ENCODE measurements at places on chromosomes 4 and X. TPM values are rescaled to one million over a fixed set of nuclear protein-coding genes. Genes with fewer than 3 reads are reported as not detected.
A peak's percentile ranks its signal among the peaks of the same experiment; 100 is the strongest.

DRD5 gene
- total RNA-seq = not detected

TFE3 gene
- total RNA-seq = 7.9 TPM

MAGEA2 gene
- not detected for total RNA-seq

WDR17 gene
- 4.7 TPM for total RNA-seq

ETDA gene
- not detected for total RNA-seq

F8A2 gene
- not detected for total RNA-seq

ARR3 gene
- not detected for total RNA-seq

IRF2 gene
- 16.1 TPM for total RNA-seq

- no peaks in the 10 kb centered on the region for H3K36me3 ChIP-seq
- H3K4me3 ChIP-seq = no peak overlapping the region
- peaks cover 6% of the 10 kb centered on the region for H3K4me1 ChIP-seq
- DNase-seq = no peak
Measured at GRCh38 chr4:118350961-118351360, 1.8 kb downstream of the PRSS12 start.

- H3K27ac ChIP-seq = peak overlapping the region; percentile 88
- peaks cover 36% of the 10 kb centered on the region for H3K4me1 ChIP-seq
- H3K27me3 ChIP-seq = no peaks in the 10 kb centered on the region
Measured at GRCh38 chrX:46649421-46650260, 76.1 kb downstream of the CHST7 start.

GRCh38 chrX:71301195-71301924 is at the start of gene ITGB1BP2:
Gene ITGB1BP2, plus strand, starts transcription at chrX:71301750. Its CDS starts 57 bp downstream, at chrX:71301807.
- H3K27ac ChIP-seq = no peak within 1 kb of the TSS
- no peaks in the 10 kb centered on the region for H3K36me3 ChIP-seq
- no peak for DNase-seq
- no peaks in the 10 kb centered on the region for H3K4me1 ChIP-seq
- H3K27me3 ChIP-seq = no peaks in the 10 kb centered on the region
- H3K4me3 ChIP-seq = no peak within 1 kb of the TSS

DNA sequence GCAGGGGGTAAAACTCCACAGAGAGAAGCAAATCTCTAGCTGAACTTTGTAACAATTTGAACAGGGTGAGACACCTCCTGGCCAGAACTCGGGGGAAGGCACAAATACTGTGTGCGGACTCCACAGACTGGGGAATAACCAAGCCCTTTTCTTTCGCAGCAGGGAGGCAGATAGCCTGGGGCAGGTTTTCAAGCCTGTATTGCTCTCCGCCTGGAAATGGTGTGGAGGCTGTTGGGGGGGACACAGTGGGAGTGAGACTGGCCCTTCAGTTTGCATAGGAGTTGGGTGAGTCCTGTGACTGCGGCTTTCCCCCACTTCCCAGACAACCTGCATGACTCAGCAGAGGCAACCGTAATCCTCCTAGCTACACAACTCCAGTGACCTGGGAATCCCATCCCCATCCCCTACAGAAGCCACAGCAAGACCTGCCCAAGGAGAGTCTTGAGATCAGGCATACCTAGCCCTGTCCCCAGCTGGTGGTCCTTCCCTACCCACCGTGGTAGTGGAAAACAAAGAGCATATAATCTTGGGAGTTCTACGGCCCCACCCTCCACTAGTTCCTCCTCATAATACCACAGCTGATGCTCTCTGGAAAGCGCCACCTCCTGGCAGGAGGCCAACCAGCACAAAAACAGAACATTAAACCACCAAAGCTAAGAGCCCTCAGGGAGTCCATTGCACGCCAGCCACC is 12.9 kb upstream of the SMPX start:
- no peaks in the 10 kb centered on the region for H3K27me3 ChIP-seq
- DNase-seq = no peak
- H3K4me1 ChIP-seq = no peaks in the 10 kb centered on the region
- H3K27ac ChIP-seq = no peak overlapping the region
- H3K4me3 ChIP-seq = no peak overlapping the region
- H3K36me3 ChIP-seq = no peaks in the 10 kb centered on the region

DNA sequence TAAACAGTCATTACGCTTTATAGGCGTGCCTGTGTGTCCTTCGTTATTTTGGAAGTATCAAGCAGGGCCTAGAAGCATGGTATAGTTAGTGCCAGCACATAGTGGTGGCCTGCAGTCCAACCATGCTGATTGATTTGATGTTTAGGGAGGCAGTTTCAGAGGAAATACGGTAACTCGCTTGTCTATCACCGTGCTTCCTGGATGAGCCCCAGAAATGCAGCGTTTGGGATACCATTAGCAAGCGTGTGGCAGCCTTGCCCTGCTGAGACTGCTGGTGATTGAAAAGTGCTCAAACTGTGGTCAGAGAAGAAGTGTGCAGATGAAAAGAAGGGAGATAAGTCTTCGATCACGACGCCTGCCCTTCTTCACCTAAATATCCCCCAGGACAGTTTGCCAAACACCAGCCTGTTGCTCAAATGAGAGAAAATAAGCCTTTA is 158.4 kb downstream of the CHIC2 start:
- no peak overlapping the region for H3K4me3 ChIP-seq
- peak; percentile 76 for DNase-seq
- H3K27me3 ChIP-seq = peaks cover 12% of the 10 kb centered on the region
- no peaks in the 10 kb centered on the region for H3K36me3 ChIP-seq
- H3K4me1 ChIP-seq = peaks cover 11% of the 10 kb centered on the region

GRCh38 chr4:110196206-110196870 is 2.1 kb downstream of the ELOVL6 start:
- peak; percentile 79 for DNase-seq
- no peaks in the 10 kb centered on the region for H3K36me3 ChIP-seq
- H3K27me3 ChIP-seq = no peaks in the 10 kb centered on the region
- peaks cover 46% of the 10 kb centered on the region for H3K4me1 ChIP-seq
- H3K4me3 ChIP-seq = peak overlapping the region; percentile 82

DNA sequence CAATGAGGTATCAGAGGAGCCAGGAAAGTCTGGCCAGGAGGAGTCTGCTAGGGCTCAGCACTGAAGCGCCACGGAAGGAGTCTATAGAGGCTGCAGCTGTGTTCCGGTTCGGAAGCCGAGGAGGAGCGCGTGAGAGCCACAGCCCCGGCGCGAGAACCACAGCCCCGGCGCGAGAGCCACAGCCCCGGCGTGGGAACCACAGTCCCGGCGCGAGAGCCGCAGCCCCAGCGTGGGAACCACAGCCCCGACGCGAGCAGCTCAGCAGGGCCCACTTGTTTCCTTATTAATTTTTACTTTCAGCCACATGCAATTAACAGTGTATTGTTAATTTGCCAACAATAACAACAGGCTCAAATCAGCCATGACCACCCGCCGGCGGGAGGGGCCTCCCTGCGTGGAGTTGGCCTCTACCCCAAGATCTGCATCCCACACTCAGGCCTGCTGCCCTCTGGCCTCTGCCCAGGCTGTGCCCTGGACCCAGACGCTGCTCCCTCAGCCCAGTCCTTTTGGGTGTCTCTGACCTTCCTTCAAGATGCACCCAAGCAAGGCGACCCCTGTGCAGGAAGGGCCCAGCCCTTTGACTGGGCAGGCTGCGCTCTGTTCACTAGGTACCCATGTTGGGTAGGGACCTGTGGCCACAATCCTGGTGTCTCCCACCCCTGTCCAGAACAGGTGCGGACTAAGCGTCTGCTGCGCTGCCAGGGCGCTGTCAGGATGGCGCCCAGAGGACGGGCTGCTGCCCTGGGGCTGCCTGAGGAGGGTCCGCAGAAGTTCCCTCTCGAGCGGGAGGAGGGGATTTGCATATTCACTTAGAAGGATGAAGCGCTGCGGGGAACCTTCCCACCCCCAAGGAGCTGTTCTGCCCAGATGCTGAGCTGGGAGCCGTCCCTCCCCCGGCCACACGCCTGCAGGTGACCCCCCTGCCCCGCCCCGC is 113.8 kb downstream of the ADRA2C start:
- no peak overlapping the region for H3K27ac ChIP-seq
- H3K27me3 ChIP-seq = peaks cover 55% of the 10 kb centered on the region
- DNase-seq = no peak
- H3K4me1 ChIP-seq = peaks cover 6% of the 10 kb centered on the region

DNA sequence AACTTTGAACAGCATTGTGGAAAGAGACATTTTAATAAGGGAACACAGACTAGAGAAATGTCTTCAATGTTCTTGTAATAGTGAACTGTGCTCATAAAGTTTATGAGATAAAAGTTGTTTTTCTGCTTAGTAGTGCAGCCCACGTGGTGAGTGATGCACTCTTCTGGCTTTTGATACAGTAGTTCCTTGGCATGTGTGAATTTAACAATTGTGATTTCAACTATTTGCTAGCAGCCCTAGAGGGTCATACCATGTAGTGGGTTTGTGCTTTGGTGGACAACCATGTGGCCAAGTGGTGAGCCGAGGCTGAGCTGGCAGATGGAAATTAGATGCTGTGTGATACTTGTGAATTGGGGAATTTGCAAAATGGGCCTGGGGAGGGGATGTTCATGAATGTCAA is 116.2 kb upstream of the SLC4A4 start:
- no peaks in the 10 kb centered on the region for H3K27me3 ChIP-seq
- no peak for DNase-seq
- no peak overlapping the region for H3K4me3 ChIP-seq
- no peaks in the 10 kb centered on the region for H3K36me3 ChIP-seq
- H3K4me1 ChIP-seq = no peaks in the 10 kb centered on the region

DNA sequence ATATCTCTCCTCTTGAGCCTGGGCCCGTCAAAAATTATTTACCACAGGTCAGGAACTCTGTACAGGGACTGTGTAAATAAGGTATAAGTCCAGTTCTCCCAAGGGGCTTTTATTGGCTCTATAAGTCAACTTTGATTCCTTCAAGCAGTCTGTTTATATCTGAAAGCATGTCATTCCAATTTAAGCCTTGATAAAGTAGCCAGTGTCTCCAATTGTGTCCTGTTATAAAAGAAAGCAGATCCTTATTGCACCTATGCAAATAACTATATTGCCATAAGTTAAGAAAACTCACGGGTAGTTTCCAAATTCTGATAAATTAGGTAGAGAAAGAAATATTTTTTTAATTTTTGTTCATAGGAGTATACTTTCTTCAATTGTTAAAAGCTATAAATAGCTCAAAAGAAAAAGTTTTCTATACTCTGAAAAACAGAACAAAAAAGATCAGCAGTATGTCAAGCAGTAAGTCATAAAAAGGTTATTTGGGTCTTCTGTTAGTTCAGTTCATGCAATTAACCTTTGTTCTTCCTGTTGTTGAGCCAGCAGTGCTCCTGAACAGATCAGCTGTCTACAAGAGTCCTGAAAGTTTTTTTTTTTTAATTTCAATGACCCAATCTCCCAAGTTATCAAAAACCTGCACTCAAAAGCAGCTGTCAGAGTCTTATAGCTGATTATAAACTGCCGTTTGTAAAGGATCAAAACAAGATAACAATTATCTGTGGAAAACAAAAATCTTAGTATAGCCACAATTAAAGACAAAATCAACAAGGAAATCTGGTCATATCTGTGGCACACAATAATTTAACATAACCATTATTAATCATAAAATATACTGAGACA is 178.4 kb upstream of the GALNT7 start:
- no peak overlapping the region for H3K27ac ChIP-seq
- no peaks in the 10 kb centered on the region for H3K36me3 ChIP-seq
- no peaks in the 10 kb centered on the region for H3K27me3 ChIP-seq
- DNase-seq = no peak
- H3K4me3 ChIP-seq = no peak overlapping the region

DNA sequence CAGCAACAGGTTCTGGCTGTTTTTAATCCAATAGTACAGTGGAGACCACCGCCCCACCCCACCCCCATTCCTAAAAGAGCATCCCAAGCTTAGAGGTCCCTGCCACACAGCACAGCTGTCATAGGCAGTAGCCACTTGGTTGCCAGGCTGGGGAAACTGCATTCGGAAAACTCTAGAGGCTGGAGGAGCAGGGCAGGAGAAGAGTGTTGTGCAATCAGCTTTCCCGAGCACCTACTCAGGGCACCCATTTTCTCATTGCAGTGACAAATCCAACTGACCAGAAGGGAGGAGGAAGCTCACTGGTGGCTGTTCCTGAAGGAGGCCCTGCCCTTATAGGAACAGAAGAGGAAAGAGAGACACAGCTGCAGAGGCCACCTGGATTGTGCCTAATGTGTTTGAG is 1.1 kb downstream of the CXCL1 start:
- H3K4me3 ChIP-seq = no peak overlapping the region
- no peaks in the 10 kb centered on the region for H3K36me3 ChIP-seq
- peaks cover 65% of the 10 kb centered on the region for H3K27me3 ChIP-seq

DNA sequence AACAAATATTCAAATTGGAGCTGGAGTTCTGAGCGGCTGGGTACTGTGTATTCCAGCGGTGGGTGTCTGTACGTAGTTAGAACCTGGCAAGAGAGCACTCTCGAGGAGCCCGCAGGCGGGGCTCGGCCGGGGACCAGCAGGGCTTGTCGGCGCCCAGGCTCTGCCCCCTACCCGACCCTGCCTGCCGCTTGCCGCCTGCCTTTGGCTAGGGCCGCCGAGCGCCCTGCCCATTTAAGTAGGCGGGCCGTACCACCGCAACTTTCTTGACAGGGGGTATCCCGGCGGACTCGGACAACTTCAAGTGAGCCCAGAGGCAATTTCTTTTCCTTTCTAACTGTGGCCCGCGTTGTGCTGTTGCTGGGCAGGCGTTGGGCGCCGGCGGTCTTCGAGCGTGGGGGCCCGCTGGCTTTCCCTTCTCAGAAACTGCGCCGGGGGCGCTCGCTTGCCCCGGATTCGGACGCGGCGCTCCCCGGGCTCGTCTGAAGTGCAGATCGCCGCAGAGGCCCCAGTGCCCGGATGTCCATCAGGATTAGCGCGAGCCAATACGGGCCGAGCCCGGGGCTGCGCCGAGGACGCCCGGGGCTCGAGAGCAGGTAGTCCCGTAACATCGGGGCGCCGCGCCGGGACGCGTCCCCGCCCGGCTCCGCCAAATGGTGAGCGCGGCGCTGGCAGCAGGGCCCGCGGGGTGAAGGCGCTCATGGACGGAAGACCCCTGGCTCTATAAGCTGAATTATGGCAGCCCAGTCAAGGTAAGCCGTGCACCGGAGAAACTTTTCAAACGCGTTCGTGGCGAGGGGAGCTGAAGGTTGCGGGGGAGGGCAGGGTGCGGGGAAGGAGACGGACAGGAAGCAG is 72.1 kb downstream of the AFF1 start:
- no peaks in the 10 kb centered on the region for H3K36me3 ChIP-seq
- peak; percentile 98 for DNase-seq
- H3K4me3 ChIP-seq = peak overlapping the region; percentile 76
- peak overlapping the region; percentile 99 for H3K27ac ChIP-seq

DNA sequence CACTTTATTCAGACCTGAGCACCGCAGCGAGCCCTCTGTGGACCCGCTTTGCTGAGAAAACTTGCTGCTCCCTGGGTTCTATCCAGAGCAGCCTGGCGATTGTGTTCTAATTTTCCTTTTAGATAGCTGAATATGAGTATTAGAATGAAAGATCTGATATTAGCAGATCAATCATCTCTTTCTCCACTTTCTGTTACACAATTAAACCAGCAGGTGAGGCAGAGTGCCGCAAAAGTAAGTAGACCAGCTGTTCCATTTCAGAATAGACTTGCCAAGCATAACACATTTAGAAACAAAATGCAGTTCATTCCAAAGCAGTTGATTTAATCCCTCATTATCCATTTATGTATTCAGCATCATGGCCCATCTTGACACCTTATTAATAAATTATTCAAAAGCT is 58.6 kb downstream of the PALLD start:
- H3K4me3 ChIP-seq = no peak overlapping the region
- H3K36me3 ChIP-seq = no peaks in the 10 kb centered on the region
- H3K27ac ChIP-seq = no peak overlapping the region
- no peaks in the 10 kb centered on the region for H3K27me3 ChIP-seq
- peaks cover under 1% of the 10 kb centered on the region for H3K4me1 ChIP-seq

Data from neural progenitor cell (in vitro differentiated cells).